Epithelial cell of prostate (primary cell): ENCODE measurements at places on chromosomes 11 and 22.
A peak's percentile ranks its signal among the peaks of the same experiment; 100 is the strongest.

DNA sequence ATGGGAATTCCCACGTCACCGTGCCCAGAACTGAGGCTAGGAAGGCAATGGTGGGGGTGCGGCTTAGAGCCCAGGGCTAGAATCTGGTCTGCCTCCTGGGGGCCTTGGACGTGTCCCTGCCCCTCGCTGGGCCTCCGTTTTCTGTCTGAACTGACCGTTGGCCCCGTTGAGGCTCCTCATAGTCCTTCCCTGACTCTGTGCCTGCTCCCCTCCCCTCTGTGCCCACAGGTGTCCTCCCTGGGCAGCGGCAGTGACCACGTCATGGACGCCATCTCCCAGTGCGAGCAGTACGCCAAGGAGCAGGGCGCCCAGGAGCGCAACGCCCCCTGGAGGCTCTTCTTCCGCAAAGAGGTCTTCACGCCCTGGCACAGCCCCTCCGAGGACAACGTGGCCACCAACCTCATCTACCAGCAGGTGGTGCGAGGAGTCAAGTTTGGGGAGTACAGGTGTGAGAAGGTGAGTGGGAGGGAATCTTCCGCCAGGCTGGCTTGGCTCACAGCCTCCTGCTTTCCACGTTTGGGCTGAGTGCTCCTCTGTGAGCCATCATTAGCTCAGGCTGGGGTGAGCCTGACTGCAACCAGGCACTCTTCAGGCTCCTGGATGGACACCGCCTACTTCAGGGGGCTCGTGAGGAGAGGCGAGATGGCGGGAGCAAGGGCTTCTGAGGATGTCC is 63.9 kb downstream of the MYO7A start:
- DNase-seq, result peak; percentile 55

GRCh38 chr11:45872651-45873356 is 12.6 kb upstream of the MAPK8IP1 start:
- DNase-seq, result peak; percentile 33

GRCh38 chr11:3964056-3964455 is 108.6 kb downstream of the STIM1 start:
- DNase-seq, result no peak

DNA sequence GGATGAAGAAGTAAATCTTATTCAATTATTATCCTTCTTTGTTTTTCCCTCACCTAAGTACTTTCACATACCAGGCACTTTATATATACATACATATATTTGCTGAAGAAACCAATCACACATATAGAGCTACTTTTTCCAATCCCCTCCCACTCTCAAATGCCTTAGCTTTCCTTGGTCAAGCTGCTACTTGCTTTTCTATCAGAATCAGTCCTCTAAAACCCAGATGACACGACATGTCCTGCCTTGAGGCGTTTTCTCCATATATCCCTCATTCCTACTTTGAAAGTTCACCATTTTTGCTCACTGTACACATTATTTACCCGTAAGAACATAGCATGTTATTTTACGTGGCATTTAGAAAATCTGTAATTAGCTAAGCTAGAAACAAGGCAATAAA is 5.4 kb downstream of the RAB38 start:
- DNase-seq, result no peak

- DNase-seq, result no peak
These were observed 2.3 kb downstream of the ACY3 start for GRCh38 chr11:67648140-67648795.

- no peak for DNase-seq
These were observed 77.5 kb upstream of the PHOX2A start for GRCh38 chr11:72321381-72321996.

- DNase-seq, result no peak
These were observed 52.8 kb downstream of the MYH9 start for GRCh38 chr22:36334821-36335603.

GRCh38 chr11:61041755-61042518 is 60.4 kb upstream of the CD5 start:
- no peak for DNase-seq

GRCh38 chr11:86676533-86677154 is 4.2 kb upstream of the ME3 start:
- no peak for DNase-seq

GRCh38 chr11:62345861-62346260 is 8.6 kb downstream of the ASRGL1 start:
- no peak for DNase-seq

GRCh38 chr11:31045335-31045734 is 324.2 kb downstream of the DCDC1 start:
- no peak for DNase-seq

DNA sequence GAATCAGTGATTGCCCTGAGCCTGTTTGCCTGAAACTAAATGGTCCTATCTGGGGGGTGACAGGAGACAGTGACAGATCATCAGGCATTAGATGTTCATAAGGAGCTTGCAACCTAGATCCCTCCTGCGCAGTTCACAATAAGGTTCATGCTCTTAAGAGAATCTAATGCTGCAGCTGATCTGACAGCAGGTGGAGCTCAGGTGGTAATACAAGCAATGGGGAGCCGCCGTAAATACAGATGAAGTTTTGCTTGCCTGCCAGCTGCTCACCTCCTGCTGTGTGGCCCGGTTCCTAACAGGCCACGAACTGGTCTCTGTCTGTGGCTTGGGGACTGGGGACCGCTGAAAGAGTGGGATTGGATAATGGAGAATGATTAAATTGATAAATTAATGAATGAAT is 14.0 kb downstream of the NOX4 start:
- DNase-seq, result no peak

DNA sequence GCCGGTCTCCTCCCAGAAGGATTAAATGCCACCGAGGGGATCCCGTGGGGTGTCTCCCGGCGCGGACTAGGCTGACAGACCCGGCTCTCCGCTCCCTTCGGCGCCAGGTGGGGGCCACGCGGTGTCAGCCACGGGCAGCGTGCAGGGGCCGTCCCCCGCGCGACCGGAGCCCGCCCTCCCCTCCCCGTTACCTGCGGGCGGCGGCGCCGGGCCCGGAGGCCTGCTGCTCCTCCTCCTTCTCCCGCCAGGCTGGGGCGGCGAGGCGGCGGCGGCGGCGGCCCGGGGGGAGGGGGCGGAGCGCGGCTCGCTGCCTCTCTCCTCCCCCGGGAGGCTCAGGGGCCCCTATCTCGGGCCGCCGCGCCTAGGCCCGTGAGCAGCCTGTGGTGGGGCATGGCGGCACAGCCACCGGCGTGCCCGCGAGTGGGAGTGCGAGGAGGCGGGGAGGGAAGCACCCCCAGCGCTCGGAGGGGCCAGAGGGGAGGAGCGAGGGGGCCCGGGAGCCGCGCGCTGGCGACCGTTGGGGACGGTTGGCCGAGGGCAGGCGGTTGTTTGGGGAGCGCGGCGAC is 450 bp downstream of the ZBTB44 start:
- DNase-seq, result no peak

DNA sequence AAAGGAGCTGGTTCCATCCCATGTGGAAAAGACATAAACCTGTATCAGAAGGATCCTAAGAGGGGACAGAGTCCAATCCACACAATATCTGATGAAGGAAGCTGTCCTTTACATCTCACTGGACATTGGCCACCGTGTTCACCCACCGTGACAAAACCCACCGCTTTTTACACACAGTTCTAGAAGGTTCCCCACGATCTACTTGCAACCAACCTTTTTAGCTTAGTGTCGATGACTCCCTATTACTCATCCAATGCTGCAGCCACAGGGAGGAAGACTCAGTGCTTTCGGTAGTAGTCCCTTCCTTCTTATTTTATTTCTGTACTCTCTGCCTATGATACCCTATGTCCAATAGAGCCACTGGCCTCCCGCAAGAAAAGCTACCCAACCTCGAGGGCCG is 65.4 kb downstream of the MAPK1 start:
- no peak for DNase-seq

DNA sequence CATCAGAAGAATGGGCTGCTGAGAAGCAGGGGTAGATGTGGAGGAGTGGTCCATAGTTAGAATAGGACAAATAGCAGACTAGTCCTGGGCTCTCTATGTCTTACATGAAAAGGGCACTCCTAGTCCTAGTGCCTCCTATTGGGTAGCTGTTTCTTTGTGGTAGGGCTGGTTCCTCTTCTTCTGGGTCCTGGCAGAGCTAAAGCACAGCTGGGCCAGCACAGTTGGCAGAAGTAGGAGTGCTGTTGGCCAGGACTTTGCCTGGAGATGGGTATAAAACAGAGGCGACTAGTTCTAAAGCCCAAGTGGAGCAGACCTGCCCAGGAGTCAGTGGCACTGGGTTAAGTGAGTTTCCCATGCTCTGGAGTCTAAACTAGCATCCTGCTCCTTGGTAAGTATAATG is 55.2 kb downstream of the PPFIBP2 start:
- DNase-seq, result no peak

- no peak for DNase-seq
These were observed 5.4 kb upstream of the TTLL1 start for GRCh38 chr22:43094551-43094950.

- no peak for DNase-seq
These were observed 254.8 kb downstream of the TBC1D22A start for GRCh38 chr22:47017245-47017644.

DNA sequence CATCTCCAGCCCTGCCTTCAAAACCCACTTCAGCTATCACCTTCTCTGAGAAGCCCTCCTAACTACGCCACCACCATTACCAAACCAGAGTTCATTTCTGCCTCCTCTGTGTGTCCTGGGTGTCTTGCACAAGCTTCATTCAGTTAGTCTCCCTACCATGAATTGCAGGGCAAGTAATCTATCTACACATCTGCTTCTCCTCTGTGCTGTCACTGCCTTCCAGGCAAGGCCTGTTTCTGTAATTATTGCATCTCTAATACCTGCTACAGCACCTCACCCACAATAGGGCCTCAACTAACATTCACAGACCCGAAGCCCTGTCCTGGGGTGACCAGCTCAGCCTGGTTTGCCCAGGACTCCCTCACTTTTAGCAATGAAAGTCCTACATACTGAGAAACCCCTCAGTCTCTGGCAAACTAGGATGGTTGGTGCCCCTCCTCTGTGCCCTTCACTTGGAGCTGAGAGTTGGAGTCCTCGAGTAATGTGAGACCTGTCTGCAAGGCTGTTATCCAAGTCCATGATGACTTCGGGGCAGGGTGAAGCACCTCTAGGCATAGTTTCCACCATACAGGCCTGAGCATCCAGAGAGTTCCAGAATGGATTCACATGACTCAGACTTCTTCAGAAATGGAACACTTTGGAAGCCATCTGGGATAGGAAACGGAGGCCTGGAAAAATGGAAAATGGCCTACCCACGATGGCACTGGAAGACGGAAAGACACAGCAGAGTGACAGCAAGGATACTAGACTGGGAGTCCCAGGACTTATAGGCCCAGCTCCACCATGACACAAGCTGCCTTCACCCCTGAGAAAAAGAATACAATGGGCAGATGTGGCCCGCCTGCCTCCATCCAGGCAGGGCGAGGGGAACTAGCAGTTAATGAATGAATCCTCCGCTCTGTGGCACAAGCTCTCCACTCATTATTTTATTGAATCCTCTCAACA is 269.3 kb downstream of the BUD13 start:
- no peak for DNase-seq
